Islet precursor cell (in vitro differentiated cells): ENCODE measurements at places on chromosomes 16 and 17.

DNA sequence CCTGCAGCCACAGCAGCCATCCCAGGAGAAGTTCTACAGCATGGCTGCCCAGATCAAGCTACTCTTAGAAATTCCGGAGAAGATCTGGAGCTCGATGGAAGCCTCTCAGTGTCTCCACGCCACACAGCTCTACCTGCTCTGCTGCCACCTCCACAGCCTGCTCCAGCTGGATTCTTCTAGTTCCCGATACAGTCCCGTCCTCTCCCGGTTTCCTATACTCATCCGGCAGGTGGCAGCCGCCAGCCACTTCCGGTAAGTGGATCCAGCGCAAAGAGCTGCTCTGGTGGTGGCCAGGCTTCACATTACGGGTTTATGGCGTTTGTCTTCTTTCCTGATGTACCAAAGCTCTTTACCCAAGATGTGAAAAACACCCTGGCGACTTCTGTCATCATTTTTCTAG, 3.6 kb downstream of the COG1 start:
- peak; percentile 88 for DNase-seq

DNA sequence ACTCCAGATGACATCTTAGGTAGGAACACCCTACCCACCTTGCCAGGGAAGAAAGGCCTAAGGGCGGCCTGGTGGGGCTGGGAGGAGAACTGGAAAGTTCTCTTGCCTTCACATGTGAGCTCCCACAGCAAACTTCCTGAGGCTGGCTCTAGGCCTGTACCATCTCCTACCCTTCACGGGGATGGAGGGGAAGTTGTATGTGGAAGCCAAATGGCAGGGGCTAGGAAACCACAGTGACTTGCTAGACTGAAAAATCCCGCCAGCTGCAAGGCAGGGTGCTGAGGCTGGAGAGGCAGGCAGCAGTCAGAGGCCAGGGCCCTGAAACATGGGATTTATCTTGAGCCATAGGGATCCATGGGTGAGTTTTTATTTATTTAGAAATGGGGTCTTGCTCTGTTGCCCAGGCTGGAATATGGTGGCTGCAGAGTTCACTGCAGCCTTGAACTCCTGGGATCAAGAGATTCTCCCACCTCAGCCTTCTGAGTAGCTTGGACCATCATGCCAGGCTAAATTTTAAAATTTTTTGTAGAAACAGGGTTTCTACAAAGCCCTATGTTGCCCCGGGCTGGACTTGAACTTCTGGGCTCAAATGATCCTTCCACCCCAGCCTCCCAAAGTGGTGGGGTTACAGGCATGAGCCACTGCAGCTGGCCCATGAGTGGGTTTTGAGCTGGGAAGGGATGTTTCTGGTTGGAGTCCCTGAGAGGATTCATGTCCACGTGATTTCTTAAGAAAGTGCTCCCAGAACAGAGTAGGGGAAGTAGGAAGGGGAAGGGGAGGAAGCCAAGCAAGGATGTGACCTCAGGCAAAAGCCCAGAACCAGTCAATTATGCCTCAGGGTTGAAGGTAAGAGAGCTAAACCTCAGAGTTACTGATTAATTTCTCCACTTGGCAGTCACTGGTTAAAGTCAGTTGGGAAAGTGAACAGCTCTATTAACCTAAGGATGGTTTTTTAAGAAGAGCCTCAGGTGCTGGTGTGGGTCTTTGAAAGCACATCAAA, 4.0 kb upstream of the KAT8 start:
- no peak for DNase-seq

DNA sequence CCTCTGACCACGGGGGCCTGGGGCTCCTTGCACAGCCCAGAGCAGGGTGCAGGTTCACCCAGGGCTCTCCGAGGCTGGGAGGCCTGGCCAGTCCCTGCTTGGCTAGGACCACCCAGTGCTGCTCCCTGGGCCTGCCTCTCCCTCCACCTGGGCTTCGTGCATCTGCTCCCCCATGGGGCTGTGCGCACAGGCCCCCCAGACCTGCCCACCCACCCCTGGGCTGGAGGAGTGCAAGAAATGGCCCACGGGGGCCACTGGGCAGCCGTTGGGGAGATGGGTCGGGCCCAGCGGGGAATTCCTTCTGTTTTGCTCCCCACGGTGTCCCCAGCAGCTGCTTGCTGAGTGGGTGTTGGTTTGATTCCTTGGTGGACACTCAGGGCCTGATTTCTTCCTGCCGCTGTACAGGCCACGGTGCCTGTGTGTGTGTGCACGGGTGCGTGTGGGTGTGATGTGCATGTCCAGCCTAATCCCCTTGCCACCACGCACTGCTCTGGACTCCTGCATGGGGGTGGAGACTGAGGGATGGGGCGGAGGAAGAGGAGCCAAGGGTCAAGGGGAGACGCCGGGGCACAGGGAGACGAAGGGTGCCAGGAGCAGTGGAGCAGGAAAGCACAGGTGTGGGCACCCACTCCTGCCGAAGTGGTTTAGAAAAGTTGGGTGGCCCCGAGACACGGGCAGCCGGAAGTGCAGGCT, 8.5 kb downstream of the PRSS27 start:
- DNase-seq, result no peak

DNA sequence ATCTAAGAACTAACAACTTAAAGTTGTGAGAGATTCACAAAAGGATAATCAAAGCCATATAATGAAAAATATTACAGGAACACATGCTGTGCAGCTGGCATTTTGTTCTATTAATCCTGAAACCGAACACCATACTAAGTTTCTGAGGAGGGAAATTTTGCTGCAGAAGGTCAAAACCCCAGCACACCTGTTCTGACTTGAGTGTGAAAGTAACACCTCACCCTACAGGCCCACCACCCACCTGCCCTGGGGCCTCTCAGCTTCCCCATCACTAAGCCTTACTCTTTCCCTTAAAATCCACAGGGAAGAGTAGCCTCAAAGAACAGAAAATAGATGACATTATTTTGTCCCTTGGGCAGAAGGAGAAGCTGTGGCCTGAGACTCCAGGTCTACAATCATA, 44.8 kb downstream of the STAT5A start:
- no peak for DNase-seq

- DNase-seq, result peak; percentile 97
Measured at GRCh38 chr17:40340880-40341807, 23.4 kb downstream of the GJD3 start.

DNA sequence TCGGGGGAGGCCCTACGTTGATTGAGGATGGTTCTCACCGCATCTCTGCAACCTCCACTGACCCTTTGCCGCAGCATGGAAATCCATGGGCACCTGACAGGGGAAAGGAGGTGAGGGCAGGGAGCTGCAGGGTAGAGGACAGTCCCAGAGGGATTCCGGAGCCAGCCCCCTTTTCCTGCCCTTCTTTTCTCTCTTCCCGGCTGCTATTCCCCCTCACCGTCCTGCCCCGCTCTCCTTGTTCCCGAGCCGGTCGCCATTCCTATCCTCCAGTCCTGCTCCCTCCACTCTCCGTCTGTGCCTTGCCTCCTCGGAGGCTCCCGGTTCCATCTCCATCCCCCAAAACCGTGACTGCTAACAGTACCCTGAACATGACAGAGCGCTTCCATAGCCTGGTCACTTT, 4.8 kb downstream of the SPATA32 start:
- no peak for DNase-seq

GRCh38 chr17:46191322-46192188, 1.7 kb downstream of the KANSL1 start:
- no peak for DNase-seq

GRCh38 chr17:37158290-37158689, 209.5 kb downstream of the AATF start:
- DNase-seq, result no peak

GRCh38 chr16:5065326-5065725, 430 bp downstream of the C16orf89 start:
- no peak for DNase-seq

DNA sequence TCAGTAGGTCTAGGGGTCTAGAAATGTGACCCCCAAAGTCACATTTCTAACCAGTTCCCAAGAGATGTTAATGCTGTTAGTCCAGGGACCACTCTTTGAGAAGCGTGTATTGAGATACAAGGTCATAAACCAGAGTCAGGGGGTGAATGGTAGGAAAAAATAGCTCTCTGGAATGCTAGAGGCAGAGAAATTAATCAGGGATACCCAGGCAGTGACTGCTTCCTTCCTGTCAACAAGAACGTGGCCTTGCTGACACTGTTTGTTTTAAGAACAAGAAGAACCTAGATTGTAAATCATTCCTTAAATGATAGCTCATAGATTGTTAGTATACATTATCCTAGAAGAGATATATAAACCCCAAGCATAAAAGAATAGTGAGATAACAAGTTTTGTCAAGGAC, 43.8 kb downstream of the PITPNM3 start:
- no peak for DNase-seq

- DNase-seq, result no peak
Measured at GRCh38 chr17:77555121-77555591, 403.3 kb upstream of the TNRC6C start.

DNA sequence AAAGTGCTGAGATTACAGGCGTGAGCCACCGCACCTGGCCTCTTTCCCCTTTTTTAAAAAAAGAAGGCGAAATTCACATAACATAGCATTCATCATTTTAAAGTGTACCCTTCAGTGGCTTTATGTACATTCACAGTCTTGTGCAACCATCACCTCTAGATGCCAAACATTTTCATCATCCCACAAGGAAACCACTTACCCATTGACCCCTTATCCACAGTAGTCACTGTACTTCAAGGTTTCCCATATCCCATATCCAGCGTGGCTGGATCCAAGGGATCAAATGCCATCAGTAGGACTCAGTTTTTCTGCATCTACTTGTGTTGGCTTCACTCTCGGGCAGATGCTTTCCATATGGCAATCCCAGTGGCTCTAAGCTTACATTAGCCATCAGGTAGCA, 50.3 kb downstream of the BMERB1 start:
- no peak for DNase-seq
